ENCODE measurements at places on chromosomes 3 and 15. TPM values are rescaled to one million over a fixed set of nuclear protein-coding genes. Genes with fewer than 3 reads are reported as not detected.

The CFAP100 gene
- total RNA-seq = not detected

GRCh38 chr3:188319569-188319968 is 165.6 kb downstream of the LPP start:
- DNase-seq = no peak

GRCh38 chr15:57296473-57297162 is 79.7 kb upstream of the CGNL1 start:
- DNase-seq = no peak

GRCh38 chr15:28271697-28272260 is 50.2 kb downstream of the HERC2 start:
- no peak for DNase-seq

GRCh38 chr3:192133271-192133670 is 594.1 kb downstream of the FGF12 start:
- DNase-seq = no peak

The CFAP91 gene
- 0.39 TPM for total RNA-seq

DNA sequence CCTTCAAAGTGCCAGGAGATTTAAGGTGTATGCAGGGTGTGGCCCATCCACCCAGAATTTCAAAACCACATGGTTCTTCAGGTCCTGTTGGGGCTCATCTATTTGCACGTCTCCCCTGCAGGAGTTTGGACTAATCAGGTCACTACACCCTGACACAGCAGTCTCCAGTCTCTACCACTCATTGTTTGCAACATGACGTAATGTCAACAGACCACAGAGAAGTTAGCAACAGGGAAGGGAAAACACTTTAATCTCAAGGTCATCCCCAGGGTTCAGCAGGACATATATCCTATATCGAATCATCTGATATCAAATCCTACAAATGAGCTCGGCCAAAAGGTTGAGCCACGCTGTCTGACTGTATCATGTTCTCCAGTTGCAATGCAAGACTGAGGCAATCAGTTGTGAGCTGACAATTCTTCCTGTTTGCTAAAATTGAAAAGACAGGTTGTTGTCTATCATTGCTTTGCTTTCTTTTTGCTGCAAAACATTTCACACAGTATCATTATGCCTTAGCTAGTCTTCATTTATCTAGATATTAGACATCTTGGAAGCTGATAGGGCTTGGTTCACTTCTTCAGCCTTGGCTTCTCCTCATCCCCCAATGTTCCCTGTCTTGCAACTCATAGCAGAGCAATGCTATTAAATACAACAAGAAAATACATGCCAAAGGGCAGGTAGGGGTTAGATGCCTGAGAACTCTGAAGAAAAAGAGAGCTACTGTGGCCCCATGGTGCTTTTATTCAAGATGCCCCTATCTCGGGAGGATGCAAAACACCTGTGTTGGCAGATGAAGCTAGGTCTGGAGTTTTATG is 13.4 kb upstream of the LEKR1 start:
- DNase-seq = no peak

- no peak for DNase-seq
Observed at GRCh38 chr3:186060222-186060621, 48.7 kb downstream of the ETV5 start.

DNA sequence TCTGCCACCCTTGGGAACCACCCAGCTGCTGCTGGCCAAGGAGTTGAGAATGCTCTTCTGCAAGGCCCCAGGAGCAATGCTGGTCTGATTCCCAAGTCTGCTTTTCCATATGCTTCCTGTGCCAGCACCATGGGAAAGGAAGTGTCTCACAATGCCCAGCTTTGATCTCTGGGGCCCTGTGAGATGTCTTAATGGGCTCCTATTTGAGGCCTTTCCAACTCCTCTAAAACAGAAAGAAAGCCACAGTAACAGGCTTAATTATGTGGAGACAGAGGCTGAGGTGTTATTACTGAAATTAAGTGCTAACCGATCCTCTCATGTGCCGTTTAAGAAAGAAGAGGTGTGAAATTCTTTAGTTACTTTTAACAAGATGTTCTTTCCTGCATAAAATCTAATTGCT is 4.5 kb downstream of the EOGT start:
- DNase-seq = no peak

- DNase-seq = no peak
Observed at GRCh38 chr3:119557877-119558269, 1.5 kb downstream of the CD80 start.

The MOBP gene
- total RNA-seq = not detected

The RFX7 gene
- 13.1 TPM for total RNA-seq

DNA sequence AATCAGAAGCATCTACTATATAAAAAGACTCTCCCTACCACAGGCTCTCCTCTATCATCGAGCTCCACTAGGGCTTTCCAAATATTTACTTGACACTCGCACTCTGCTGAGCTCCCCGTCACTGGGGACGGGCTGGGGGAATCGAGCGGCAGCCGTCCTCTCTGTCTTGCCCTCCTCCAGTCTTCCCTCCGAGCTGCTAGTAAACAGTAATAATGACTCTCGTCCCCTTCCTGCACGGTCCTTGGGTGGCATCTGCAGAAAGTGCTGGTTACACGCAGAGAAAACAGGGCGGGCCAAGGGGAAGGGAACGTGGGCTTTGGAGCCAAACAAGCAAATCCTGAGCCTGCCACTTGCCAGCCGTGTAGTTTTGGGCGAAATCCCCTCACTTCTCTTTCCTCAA is 96.6 kb downstream of the LRIG1 start:
- peak; percentile 60 for DNase-seq

DNA sequence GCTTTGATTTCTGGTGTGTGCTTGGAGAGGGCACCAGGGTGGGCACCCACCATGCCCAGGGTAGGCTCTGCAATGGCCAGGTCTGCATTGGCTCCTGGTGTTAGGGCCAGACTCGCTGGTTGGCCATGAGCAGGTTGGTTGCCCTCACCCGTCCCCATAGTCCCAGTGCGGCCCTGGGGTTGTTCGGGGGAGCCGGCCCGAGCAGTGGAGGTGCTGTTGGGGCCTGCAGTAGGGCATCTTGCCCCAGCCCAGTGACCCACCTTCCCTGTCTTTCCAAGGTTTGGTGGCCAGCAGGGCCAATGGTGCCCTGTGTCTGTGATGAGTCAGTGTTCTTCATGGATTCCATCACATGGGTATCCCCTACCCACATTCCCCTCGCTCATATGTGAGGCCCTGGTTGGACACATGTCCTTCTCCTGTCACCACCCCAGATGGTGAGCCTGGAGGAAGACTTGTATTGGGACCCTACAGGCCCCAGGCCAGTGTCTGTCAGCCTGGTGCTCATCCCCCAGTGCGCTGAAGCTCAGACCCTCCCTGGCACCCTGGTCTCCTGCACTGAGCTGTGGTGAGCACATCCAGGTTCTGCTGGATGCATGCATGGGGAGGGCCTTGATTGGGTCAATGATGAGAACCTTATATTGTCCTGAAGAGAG is 190.1 kb downstream of the UBE3A start:
- DNase-seq = no peak

- no peak for DNase-seq
Observed at GRCh38 chr3:19147905-19148767, at the start of gene KCNH8. Gene KCNH8 (plus strand): TSS chr3:19148510. CDS start chr3:19148720, 210 bp downstream.

DNA sequence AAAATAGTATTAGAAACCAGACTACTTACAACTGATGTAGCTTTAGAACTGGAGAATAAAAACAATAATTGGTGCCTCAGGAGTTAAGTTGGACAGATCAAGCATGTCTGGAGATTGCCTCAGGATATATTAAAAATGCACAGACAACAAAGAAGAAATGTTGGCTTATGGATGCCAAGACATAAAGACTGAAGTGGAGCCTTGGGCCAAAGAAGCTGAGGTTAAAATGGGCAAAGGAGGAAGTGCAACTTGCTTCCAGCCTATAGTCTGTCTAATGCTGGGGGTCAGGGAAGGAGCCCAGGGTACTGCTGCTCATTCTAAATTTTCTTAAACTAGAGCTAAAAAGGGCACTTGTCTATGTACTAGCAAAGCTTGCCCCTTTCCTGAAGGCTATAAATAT is 77.5 kb downstream of the ESYT3 start:
- no peak for DNase-seq

- DNase-seq = no peak
Observed at GRCh38 chr15:29784413-29784812, 37.9 kb downstream of the TJP1 start.

GRCh38 chr15:62853841-62854225 is 188.7 kb upstream of the TPM1 start:
- DNase-seq = no peak

The ISLR gene
- total RNA-seq = 35.5 TPM

DNA sequence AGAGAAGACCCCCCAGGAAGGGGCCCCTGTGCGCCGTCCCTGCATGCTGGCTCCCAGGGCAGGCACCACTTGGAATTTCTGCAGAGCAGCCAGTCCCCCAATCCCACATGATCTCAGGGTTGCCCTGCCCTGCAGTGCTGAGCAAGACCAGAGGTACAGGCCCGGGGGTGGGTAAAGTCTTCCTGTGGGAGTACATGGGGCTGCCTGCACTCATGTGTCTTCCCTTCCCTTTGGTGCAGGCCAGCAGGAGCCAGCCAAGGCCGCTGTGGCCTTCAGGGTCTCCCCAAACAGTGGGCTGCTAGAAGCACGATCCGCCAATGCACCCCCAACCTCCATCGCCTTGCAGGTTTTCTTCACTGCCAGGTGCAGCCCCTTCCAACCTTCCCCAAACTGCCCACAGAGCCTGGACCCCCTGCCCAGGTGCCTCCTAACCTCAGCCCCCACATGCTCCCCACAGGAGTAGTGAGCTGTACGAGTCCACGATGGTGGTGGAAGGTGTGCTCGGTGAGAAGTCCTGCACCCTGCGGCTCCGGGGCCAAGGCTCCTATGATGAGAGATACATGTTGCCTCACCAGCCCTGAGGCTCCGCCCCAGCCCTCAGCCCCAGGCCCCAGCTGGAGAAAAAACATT is 15.0 kb downstream of the ACAA1 start:
- DNase-seq = peak; percentile 77

- DNase-seq = no peak
Observed at GRCh38 chr15:62874959-62875625, 167.5 kb upstream of the TPM1 start.

DNA sequence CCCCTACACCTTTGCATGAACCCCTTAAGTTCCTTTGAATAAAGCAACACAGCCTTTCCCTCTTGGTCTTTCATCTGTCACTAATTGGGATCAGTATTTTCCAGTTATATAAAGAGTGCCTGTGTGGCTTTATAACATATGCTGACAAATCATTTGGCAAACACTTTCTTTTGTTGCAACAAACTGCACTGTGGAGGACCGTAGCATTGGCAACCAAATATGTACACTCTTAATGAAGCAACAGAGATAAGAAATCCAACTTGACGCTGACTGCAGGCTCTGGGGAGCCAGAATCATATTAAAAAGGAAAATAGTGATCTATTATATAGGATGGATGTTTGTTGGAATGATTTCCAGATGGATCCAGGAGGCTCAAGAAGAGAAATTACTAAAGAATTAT is 120.1 kb upstream of the PRICKLE2 start:
- DNase-seq = no peak

The LRRIQ4 gene
- total RNA-seq = not detected

- DNase-seq = no peak
Observed at GRCh38 chr3:136209921-136210320, 13.8 kb upstream of the MSL2 start.

GRCh38 chr3:145678401-145678800 is 482.6 kb downstream of the PLOD2 start:
- no peak for DNase-seq

GRCh38 chr15:94236608-94237007 is 5.2 kb downstream of the MCTP2 start:
- no peak for DNase-seq

- DNase-seq = no peak
Observed at GRCh38 chr3:119829420-119829819, 47.5 kb downstream of the NR1I2 start.

The SEC11A gene
- 142 TPM for total RNA-seq

- no peak for DNase-seq
Observed at GRCh38 chr3:79310016-79310415, 457.8 kb downstream of the ROBO1 start.

DNA sequence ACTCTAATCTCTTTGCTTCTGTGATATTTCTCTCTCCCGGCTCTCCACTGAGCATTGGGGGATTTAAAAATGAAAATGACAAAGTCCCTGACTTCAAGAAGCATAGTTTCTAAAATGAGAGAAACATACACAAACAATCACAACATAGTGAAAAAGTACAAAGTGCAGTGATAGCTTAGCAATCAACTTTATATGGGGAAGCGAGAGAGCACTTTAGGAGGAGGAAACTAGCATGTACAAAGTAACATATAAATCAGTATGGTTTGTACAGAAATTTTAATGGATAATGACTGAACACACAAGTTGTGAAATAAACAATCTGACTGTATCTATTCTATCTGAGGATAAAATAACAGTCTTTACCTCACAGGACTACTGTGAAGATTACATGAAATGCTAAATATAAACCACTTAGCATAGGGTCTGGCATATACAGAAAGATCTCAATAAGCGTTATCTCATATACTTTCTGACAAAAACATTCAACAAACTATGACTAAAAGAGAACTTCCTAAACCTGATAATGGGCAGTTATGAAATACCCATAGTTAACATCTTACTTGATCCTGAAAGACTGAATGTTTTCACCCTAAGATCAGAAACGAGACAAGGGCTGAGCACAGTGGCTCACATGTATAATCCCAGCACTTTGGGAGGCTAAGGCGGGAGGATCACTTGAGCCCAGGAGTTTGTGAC is 61.2 kb downstream of the PEAK1 start:
- no peak for DNase-seq

- no peak for DNase-seq
Observed at GRCh38 chr15:76258460-76258859, 52.8 kb downstream of the ETFA start.

DNA sequence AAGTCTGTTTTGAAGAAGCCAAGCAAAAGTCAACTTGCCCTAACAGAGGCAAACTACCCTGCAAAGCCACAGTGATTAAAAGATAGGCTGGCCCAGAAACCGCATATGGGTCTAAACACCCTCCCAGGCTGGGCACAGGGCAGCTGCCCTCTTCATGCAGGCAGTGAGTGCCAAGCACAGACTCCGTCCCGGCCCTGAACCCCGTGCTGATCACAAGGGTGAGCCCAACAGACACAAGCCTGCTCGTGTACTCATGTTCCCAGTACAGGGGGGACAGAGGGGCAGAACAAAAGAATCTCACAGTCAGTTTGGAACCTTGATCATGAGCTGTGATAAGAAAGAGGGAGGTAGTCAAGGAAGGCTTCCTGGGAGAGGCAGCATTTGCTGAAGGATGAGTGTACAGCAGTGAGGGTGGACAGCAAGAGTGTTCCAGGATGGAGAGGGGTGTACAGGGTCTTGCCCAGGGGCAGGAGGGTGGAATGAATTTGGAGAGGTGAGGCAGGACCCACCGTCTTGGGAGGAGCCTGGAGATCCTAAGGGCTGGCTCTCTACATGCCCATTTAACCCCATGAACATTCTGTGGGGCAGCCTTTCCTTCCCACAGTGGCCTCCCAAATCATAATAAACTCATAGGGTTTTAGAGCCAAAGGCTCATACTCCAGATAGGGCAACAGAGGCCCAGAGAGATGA is 43.2 kb upstream of the PRR23E start:
- peak; percentile 65 for DNase-seq

- DNase-seq = peak; percentile 95
Observed at GRCh38 chr3:129026728-129027543, 25.8 kb downstream of the EFCC1 start.

Data from mesenteric fat pad (tissue), 1 donor.